Thoracic aorta endothelial cell (primary cell): ENCODE measurements at places on chromosomes 12 and 14. TPM values are rescaled to one million over a fixed set of nuclear protein-coding genes. Genes with fewer than 3 reads are reported as not detected.

Gene LPAR5
- total RNA-seq: 0.13 TPM in 1 of 2 replicates, not detected in the other

Gene AQP2
- total RNA-seq: not detected in 2 replicates

Gene LMO3
- total RNA-seq: 0.27 TPM in 1 of 2 replicates, not detected in the other

Gene FLVCR2
- total RNA-seq: 0.66 and 0.79 TPM in 2 replicates

Gene PYGL
- total RNA-seq: 126 and 141 TPM in 2 replicates

Gene ADGRD1
- total RNA-seq: under 0.01 TPM in 1 of 2 replicates, not detected in the other

Gene KCTD10
- total RNA-seq: 126 and 135 TPM in 2 replicates

Gene PIWIL1
- not detected in 2 replicates for total RNA-seq

Gene LRP1
- 2.9 and 4.8 TPM in 2 replicates for total RNA-seq

Gene RHOJ
- 118 and 241 TPM in 2 replicates for total RNA-seq

Gene OR6S1
- total RNA-seq: not detected in 2 replicates

Gene TMTC2
- total RNA-seq: 5.5 and 8.2 TPM in 2 replicates

Gene KLRC1
- not detected in 2 replicates for total RNA-seq

Gene KRT6B
- total RNA-seq: not detected in 2 replicates

Gene SERPINA10
- not detected in 2 replicates for total RNA-seq

Gene TMEM119
- total RNA-seq: not detected in 2 replicates

Gene CD27
- total RNA-seq: not detected in 2 replicates

Gene TOX4
- 37.6 and 49.0 TPM in 2 replicates for total RNA-seq

Gene KCNA1
- not detected in 2 replicates for total RNA-seq

Gene IGFBP6
- total RNA-seq: 12.2 and 15.7 TPM in 2 replicates

Gene VWF
- 364 and 1,119 TPM in 2 replicates for total RNA-seq

Gene ACOT6
- total RNA-seq: not detected in 2 replicates

Gene BMAL2
- 76.1 and 86.2 TPM in 2 replicates for total RNA-seq

Gene CLEC4E
- not detected in 2 replicates for total RNA-seq

Gene FAIM2
- not detected in 2 replicates for total RNA-seq

Gene SLC10A1
- total RNA-seq: not detected in 2 replicates

Gene BLOC1S1
- total RNA-seq: 46.5 and 50.1 TPM in 2 replicates
